ENCODE measurements at places on chromosomes 3 and 15. TPM values are rescaled to one million over a fixed set of nuclear protein-coding genes. Genes with fewer than 3 reads are reported as not detected.

The SLC7A14 gene
- total RNA-seq = 0.10 TPM

The COMMD4 gene
- total RNA-seq = 33.6 TPM

The ZNF501 gene
- 1.2 TPM for total RNA-seq

The AZI2 gene
- 30.3 TPM for total RNA-seq

The STARD5 gene
- 17.8 TPM for total RNA-seq

The NANOGP8 gene
- total RNA-seq = 0.45 TPM

The PP2D1 gene
- not detected for total RNA-seq

The CKMT1A gene
- not detected for total RNA-seq

The CCR4 gene
- 0.33 TPM for total RNA-seq

The SLC22A14 gene
- total RNA-seq = not detected

- no peak for DNase-seq
These were observed 459.9 kb downstream of the RAP2B start for GRCh38 chr3:153621953-153622352.

DNA sequence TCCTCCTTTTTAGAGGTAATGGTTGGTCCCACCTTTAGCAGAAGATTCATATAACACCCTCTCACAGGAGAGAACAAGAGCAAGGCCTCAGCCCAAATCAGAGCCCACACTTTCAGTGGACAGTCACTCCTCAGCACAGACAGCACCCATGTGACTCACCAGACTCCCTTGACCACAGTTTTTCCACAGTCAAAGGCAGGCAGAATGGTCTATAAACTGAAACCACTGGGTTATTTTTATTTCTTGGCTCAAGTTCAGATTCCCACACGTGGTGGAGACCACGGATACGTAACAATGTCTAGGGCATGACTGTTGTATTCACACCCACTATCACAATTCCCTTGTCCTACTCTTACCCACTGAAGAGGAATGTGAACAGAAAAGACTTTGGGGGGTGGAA lies 237.8 kb upstream of the UBE2E1 start:
- no peak for DNase-seq

DNA sequence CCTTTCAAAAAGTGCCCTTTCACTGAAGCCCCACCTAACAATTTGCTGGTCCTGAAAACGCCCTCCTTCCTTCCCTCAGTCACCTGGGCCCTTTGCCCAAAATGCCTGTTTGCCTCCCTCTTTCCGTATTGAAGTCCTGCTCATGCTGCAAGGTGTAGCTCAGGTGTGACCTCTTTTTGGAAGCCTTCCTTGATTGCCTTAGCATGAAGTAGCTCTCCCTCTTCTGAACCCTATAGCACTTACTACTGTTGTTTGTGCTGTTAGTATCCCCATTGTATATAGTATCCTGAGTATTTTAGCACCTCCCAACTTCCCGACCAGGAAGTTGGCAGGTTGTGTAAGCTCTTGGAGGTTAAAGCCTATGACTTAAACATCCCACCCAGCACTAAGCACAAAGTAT lies 1.7 kb downstream of the PLS1 start:
- DNase-seq = no peak

- no peak for DNase-seq
These were observed 612.8 kb downstream of the MAGI1 start for GRCh38 chr3:65425880-65426279.

GRCh38 chr15:71228403-71228802 lies 113.1 kb downstream of the THSD4 start:
- DNase-seq = no peak

DNA sequence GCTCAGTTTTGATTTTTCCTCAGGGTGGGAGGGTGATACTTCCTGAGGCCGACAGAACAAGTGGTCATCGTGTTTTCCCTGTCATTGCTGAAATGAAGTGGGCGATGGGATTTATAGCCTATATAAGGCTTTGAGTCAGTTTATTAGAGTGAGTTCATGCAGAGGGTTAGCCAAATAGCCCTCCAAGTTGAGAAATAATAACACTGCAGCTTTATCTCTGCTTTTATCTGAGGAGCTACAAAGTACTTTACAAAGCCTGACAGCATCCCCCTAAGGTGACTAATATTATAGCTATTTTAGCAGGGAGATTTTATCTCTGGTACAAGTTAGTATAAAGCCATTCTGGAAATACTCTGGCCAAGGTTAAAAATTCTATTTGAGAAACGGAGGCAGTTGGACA lies 389.6 kb downstream of the MFSD1 start:
- DNase-seq = no peak

GRCh38 chr3:131386429-131387165 lies 5.0 kb downstream of the NUDT16 start:
- DNase-seq = peak; percentile 67

DNA sequence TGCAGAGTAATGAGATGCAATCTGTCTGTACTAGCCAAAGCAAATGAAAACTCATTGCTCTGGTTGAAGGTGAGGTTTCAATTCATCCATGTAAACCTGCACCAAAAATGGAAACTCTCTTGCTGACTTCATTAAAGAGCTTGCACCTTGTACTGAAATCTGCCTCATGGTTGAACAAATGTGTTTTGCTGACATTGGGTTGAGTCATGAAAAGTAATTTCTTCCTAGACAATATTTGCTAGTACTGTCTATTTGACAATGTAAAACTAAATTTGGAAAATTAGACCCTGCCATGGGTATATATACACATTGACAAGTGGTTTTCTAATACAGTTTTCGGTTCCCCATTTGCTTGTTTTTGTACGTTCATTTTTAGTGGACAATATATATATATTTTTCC lies 33.3 kb downstream of the RYR3 start:
- no peak for DNase-seq

DNA sequence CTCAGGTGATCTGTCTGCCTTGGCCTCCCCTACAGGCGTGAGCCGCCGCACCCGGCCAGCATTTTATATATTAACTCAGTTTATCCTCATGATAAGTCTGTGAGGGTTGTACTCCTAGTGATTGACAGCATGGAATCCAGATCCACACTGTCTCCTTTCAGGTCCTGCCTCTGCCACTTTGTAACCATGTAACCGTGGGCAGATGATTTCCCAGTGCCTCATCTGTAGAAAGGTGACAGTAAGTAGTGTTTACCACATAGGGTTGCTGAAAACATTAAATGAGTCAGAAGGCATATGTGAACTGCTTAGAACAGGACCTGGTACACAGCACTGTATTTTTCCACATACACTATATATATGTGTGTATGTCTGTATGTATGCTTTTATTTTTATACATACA lies 2.4 kb downstream of the FYTTD1 start:
- no peak for DNase-seq

- DNase-seq = no peak
These were observed 125.1 kb downstream of the SMAD6 start for GRCh38 chr15:66827039-66827697.

DNA sequence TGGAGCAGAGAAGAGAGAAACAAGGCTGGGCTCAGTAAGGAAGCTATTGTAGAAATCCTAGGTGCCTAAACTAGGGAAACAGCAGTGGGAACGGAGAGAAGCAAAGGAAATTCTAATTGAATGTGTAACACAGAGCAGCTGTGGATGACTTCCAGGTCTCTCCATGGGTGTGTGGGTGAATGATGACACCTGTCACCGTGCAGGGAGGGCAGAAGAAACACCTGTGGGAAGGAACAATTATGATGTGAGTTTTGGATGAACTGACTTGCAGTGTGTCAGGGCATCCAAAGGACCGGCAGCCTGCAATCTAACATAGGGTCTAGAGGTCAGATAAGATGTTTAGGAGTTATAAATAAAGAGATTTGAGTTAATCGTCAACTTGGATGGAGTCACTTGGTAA lies 144.2 kb downstream of the RYR3 start:
- no peak for DNase-seq

DNA sequence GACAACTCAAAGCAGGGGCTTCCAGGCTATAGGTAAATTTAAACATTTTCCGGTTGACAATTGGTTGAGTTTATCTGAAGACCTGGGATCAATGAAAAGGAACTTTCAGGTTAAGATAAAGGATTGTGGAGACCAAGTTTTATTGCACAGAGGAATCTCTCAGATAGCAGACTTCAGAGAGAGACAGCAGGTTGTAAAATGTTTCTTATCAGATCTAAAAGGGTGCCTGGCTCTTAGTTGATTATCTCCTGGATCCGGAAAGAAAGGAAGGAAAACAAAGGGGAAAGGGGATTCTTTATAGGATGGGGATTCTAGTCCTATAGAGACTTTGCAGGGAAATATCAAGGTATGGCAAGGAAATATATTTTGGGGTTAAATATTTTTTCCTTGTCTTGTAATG lies 951.3 kb upstream of the SEMA6D start:
- DNase-seq = no peak

DNA sequence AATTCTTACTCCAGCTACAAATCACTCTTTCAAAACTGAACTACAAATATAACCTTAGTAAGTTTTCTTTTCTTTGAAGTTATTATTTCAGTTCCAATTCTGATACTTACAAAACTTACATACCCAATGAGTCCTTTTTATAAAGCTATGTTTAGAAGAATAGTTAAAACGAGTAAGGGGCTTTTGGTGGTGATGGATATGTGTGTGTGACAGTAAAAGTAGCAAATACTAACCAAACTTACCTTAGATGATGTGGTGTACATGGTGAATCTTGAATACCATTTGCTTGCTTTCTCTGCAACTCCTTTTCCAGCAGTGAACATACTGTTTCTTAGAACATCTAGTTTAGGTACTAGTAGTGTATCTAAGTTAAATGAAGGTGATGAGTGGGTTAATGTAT lies 68.4 kb downstream of the SLC24A1 start:
- DNase-seq = no peak

- no peak for DNase-seq
These were observed 188.5 kb upstream of the PROK2 start for GRCh38 chr3:71973274-71974030.

DNA sequence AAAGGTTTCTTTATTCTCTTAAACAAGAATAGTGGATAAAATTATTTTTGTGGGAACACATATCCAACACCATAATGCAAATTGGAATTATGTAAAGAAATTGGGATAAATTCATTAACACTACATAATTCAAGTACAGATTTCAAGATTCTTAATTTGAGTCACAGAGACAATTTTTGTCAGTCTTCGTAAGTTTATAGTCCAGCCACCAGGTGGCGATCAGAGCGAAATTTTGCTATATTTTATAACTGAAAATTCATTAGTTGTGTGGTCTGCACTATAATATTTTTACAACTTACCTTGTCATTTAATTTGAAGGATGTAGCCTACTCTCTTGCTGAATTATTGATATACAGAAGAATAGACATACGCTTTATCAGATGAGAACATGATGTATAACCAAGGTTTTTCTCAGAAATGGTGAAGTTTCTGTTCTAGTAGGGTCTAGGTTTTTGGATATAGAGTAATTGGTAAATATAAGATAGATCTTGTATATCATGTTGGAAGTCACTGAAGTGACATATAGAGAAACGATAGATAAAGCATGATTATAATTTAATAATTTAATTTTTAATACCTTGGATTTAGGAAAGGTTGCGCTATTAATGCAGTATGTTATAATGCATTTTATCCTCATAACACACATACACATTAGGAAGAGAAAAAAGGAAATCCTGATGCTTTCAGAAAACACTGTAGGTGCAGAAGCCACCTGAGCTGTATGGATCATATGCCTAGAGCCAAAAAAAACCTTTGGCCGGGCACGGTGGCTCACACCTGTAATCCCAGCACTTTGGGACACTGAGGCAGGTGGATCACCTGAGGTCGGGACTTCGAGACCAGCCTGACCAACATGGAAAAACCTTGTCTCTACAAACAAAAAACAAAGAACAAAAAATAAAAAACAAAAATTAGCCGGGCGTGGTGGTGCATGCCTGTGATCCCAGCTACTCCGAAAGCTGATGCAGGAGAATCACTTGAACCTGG lies 31.7 kb downstream of the PLSCR4 start:
- DNase-seq = no peak

Measured in left lobe of liver (tissue), 2 donors.